ENCODE measurements at places on chromosomes 2 and 18. TPM values are rescaled to one million over a fixed set of nuclear protein-coding genes. Genes with fewer than 3 reads are reported as not detected.

Gene SKOR2
- total RNA-seq: not detected

Gene PSTPIP2
- 6.7 TPM for total RNA-seq

Gene PAX3
- not detected for total RNA-seq

Gene LRP1B
- total RNA-seq: 0.14 TPM

Gene CD8B2
- 0.12 TPM for total RNA-seq

Gene C1GALT1C1L
- total RNA-seq: 2.2 TPM

Gene CXCR1
- 0.62 TPM for total RNA-seq

Gene LOXHD1
- 0.83 TPM for total RNA-seq

Gene COLEC11
- total RNA-seq: 3.0 TPM

DNA sequence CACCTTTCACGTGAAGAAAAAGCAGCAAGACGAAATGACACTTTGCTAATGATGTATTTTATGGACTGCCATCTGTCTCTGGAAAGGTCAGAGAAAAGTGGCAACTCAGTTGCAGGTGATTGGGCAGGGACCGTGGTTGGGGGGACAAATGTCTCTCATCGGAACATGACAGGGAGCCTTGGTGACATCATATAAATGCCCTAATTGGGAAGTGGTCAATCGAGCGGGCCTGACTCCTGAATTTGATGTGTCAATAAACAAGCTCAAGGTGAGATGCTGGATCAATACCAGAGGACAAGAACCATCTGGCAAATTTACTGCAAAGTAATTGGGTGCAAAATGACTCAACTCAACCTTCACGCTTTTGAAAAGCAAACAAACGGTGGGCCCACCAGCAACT, 151.9 kb upstream of the SKOR2 start:
- no peak for DNase-seq
- no peaks in the 10 kb centered on the region for H3K36me3 ChIP-seq
- H3K27ac ChIP-seq: no peak overlapping the region
- no peaks in the 10 kb centered on the region for H3K27me3 ChIP-seq
- no peaks in the 10 kb centered on the region for H3K4me1 ChIP-seq

GRCh38 chr2:240557808-240558207, at the start of gene ANKMY1:
Gene ANKMY1 (minus strand): TSS chr2:240557988. CDS start chr2:240557335, 653 bp downstream.
- DNase-seq: peak; percentile 76
- no peaks in the 10 kb centered on the region for H3K36me3 ChIP-seq
- H3K27me3 ChIP-seq: no peaks in the 10 kb centered on the region

- H3K4me1 ChIP-seq: peaks cover 13% of the 10 kb centered on the region
- H3K36me3 ChIP-seq: peaks cover 36% of the 10 kb centered on the region
- H3K4me3 ChIP-seq: no peak overlapping the region
- no peaks in the 10 kb centered on the region for H3K27me3 ChIP-seq
- no peak for DNase-seq
These were observed 16.1 kb downstream of the STRADB start for GRCh38 chr2:201467666-201468065.

DNA sequence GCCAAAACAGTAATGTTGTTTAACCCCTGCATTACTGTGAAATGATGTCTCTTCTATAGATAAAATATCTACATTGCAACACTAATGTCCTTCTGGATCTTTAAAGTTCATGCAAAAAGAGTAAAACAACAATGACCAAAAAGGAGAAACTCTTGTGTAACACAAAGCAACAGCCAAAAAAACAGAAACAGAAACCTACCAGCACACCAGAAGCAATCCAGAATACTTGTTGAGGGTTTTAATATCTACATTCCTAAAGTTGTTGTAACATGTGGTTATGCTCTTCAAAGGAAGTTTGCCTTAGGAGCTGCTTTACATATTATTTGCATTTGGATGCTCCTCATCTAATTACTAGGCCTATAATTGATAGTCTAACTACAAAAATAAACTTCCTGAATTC, 157.2 kb downstream of the BABAM2 start:
- no peak overlapping the region for H3K4me3 ChIP-seq
- peak overlapping the region; percentile 51 for H3K27ac ChIP-seq
- peaks cover 6% of the 10 kb centered on the region for H3K36me3 ChIP-seq

GRCh38 chr2:207772081-207772843, 2.6 kb upstream of the FZD5 start:
- H3K36me3 ChIP-seq: no peaks in the 10 kb centered on the region
- peaks cover 8% of the 10 kb centered on the region for H3K4me1 ChIP-seq
- DNase-seq: peak; percentile 24
- H3K27ac ChIP-seq: no peak overlapping the region
- no peak overlapping the region for H3K4me3 ChIP-seq
- no peaks in the 10 kb centered on the region for H3K27me3 ChIP-seq

DNA sequence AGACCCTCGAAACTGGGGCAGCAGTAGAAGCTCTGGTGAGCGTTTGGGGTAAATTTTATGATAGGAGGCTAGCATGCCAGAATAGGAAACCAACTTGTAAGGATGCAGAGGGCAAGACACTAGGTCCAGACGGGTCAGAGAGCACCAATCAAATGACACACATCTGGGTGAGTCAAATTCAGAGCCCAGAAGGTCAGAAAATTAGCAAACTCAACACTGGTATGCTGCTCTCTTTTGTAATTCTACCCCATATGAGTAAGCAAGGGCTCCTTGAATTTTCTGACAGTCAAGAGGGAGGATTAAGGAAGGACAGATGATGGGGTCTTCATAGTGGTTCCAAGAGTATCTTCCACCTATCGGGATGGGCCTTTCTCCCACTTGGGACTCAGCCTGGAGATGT, 209.8 kb downstream of the BCL2 start:
- H3K4me1 ChIP-seq: no peaks in the 10 kb centered on the region
- no peak overlapping the region for H3K27ac ChIP-seq
- no peaks in the 10 kb centered on the region for H3K36me3 ChIP-seq
- H3K4me3 ChIP-seq: no peak overlapping the region

GRCh38 chr2:210198326-210198725, 26.9 kb downstream of the ACADL start:
- no peak for DNase-seq
- no peak overlapping the region for H3K27ac ChIP-seq
- H3K27me3 ChIP-seq: no peaks in the 10 kb centered on the region

- H3K4me1 ChIP-seq: no peaks in the 10 kb centered on the region
- H3K27me3 ChIP-seq: no peaks in the 10 kb centered on the region
- H3K27ac ChIP-seq: no peak overlapping the region
- H3K4me3 ChIP-seq: no peak overlapping the region
- no peak for DNase-seq
These were observed 93.8 kb upstream of the YWHAQ start for GRCh38 chr2:9724565-9724964.

DNA sequence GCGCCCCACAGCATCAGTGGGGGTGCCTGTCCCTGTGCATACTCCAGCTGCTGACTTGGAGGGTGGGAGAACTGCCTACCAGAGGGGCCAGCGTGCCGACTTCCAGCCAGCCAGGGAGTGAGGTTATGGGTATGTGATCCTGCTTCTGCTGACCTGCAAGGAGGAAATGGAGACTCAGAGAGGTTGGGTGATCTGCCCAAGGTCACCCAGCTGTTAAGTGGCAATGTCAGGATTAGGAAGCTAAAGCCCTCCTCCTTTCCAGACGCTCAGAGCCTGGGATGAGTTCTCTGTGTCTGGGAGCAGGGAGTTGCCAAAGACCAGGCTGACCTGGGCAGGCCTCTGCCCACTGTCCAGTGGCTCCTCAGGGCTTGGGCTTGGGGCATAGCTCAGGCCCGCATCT, 169.6 kb downstream of the GLI2 start:
- H3K27me3 ChIP-seq: no peaks in the 10 kb centered on the region
- peaks cover 10% of the 10 kb centered on the region for H3K4me1 ChIP-seq
- H3K27ac ChIP-seq: no peak overlapping the region
- no peaks in the 10 kb centered on the region for H3K36me3 ChIP-seq
- H3K4me3 ChIP-seq: no peak overlapping the region
- no peak for DNase-seq

GRCh38 chr2:20669562-20670314, 2.8 kb downstream of the GDF7 start:
- no peak overlapping the region for H3K27ac ChIP-seq
- H3K4me3 ChIP-seq: no peak overlapping the region
- H3K4me1 ChIP-seq: peaks cover 12% of the 10 kb centered on the region
- H3K27me3 ChIP-seq: peaks cover 94% of the 10 kb centered on the region
- H3K36me3 ChIP-seq: no peaks in the 10 kb centered on the region
- DNase-seq: no peak

GRCh38 chr2:215697003-215697402, 261.1 kb upstream of the FN1 start:
- H3K36me3 ChIP-seq: no peaks in the 10 kb centered on the region
- H3K4me1 ChIP-seq: no peaks in the 10 kb centered on the region
- no peaks in the 10 kb centered on the region for H3K27me3 ChIP-seq
- no peak overlapping the region for H3K4me3 ChIP-seq

GRCh38 chr18:14964406-14964805, 216.4 kb downstream of the ANKRD30B start:
- no peak for DNase-seq
- H3K4me1 ChIP-seq: no peaks in the 10 kb centered on the region
- no peaks in the 10 kb centered on the region for H3K27me3 ChIP-seq
- no peaks in the 10 kb centered on the region for H3K36me3 ChIP-seq

GRCh38 chr2:144364944-144365738, 154.8 kb downstream of the ZEB2 start:
- H3K27me3 ChIP-seq: no peaks in the 10 kb centered on the region
- H3K4me3 ChIP-seq: no peak overlapping the region
- no peaks in the 10 kb centered on the region for H3K36me3 ChIP-seq
- no peak overlapping the region for H3K27ac ChIP-seq

- H3K4me3 ChIP-seq: no peak overlapping the region
- no peaks in the 10 kb centered on the region for H3K4me1 ChIP-seq
These were observed 33.3 kb downstream of the ABCB11 start for GRCh38 chr2:168997794-168998193.

DNA sequence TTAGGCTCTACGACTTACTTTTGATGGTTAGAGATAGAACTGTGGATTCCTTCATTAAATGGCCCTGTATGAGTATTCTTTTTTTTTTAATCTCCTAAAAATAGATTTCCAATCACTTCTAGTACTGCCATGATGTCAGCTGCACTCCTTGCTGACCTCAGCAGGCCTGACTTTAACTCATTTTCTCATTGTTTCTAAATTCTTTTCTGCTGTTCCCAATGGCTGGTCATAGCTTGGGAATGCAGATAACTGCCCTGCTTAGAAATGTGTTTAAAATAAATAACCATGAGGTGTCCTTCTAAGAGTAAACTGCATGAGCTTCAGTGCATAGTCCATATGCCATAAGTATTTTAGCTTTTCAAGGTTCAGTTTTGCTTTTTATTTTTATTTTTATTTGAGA, 15.7 kb downstream of the CCDC85A start:
- H3K27me3 ChIP-seq: no peaks in the 10 kb centered on the region
- no peak overlapping the region for H3K27ac ChIP-seq
- H3K4me1 ChIP-seq: no peaks in the 10 kb centered on the region
- no peaks in the 10 kb centered on the region for H3K36me3 ChIP-seq
- no peak for DNase-seq
- H3K4me3 ChIP-seq: no peak overlapping the region

DNA sequence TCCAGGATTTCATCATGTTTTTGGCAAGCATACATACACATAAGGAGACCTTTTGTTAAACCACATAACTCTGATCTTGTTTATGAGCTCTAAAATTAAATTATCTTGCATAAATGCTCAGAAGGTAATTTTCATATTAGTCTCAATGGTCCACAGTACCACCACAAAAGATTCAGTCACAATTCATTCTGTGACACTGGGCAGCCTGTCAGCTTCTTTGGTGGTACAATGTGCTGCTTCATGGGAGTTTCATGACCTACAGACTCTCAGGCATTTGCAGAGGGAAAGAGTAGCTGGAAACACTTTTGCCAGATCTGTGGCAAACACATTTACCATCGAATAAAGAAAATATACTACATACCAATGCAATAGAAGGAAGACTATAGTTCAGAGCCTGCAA, 51.3 kb upstream of the ZNF397 start:
- H3K4me1 ChIP-seq: no peaks in the 10 kb centered on the region
- no peak overlapping the region for H3K27ac ChIP-seq
- H3K27me3 ChIP-seq: no peaks in the 10 kb centered on the region
- H3K4me3 ChIP-seq: no peak overlapping the region

GRCh38 chr2:44087714-44088092, 81.0 kb upstream of the PPM1B start:
- H3K4me1 ChIP-seq: no peaks in the 10 kb centered on the region
- H3K27me3 ChIP-seq: no peaks in the 10 kb centered on the region

GRCh38 chr2:120589771-120590608, 145.7 kb upstream of the GLI2 start:
- peak overlapping the region; percentile 41 for H3K27ac ChIP-seq
- peaks cover 6% of the 10 kb centered on the region for H3K4me1 ChIP-seq
- no peaks in the 10 kb centered on the region for H3K36me3 ChIP-seq
- no peak overlapping the region for H3K4me3 ChIP-seq
- no peak for DNase-seq

DNA sequence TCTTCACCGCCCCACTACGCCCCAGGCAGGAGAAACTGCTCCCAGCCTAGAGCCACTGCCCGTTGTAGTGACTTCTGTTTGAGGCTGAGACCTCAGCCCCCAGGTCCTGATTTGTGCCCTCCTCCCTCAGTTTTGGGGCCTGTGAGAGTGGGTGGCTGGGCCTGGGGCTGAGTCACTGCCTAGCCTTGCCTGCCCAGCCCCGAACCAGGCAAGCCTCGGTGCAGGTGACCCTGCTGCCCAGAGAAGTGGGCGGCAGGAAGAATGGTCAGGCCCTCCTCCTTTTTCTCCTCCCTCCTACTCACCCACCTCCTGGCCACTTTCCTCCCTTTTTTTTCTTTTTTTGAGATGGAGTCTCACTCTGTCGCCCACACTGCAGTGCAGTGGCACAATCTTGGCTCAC, 66.6 kb downstream of the ZFP36L2 start:
- no peaks in the 10 kb centered on the region for H3K27me3 ChIP-seq
- DNase-seq: no peak
- H3K4me3 ChIP-seq: no peak overlapping the region

DNA sequence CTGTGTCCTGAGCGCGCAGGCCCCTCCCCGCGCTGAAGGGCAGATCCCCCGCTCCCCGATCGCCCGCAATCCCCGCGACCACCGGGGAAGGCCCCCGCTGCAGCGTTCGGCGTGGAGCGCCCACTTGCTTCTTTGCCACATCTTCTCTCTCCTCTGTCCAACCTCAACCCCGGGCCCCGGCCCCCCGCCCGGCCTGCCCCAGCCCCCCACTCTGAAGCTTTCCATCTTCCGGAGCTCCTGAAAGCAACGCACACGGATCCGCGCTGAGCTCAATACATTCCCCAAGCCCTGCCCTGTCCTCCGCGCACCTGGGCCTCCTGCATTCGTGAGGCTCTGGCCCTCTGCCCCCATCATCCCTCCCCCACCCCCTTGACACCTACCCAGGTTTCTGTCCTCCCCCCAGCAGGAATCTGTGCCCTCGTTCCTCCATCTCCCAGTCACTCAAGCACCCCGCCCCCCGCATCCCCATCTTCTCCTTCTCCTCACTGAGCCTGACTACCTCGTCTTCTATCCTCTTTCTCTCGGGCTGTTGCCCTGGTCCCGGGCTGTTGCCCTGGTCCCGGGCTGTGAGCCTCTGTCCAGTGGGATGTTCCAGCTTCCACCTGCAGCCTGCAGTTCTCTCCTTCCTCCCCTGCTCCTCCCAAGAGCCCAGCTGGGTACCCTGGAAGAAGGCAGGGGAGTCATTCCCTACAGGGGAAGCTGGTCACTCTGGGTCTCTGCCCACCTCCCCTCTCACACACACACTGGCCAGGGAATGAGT, 7.8 kb downstream of the SPEG start:
- H3K27me3 ChIP-seq: no peaks in the 10 kb centered on the region
- DNase-seq: no peak
- H3K4me3 ChIP-seq: peak overlapping the region; percentile 43
- no peaks in the 10 kb centered on the region for H3K36me3 ChIP-seq
- peak overlapping the region; percentile 72 for H3K27ac ChIP-seq

All from heart right ventricle (tissue), 16 donors.